Renal cortical epithelial cell (primary cell): ENCODE measurements at places on chromosomes 5 and 9.

- DNase-seq: peak; percentile 68
These were observed 270.2 kb upstream of the IRX1 start for GRCh38 chr5:3325201-3325971.

GRCh38 chr5:71903808-71904207, 184.7 kb downstream of the CARTPT start:
- no peak for DNase-seq

- no peak for DNase-seq
These were observed 9.3 kb downstream of the NACC2 start for GRCh38 chr9:136085815-136086212.

DNA sequence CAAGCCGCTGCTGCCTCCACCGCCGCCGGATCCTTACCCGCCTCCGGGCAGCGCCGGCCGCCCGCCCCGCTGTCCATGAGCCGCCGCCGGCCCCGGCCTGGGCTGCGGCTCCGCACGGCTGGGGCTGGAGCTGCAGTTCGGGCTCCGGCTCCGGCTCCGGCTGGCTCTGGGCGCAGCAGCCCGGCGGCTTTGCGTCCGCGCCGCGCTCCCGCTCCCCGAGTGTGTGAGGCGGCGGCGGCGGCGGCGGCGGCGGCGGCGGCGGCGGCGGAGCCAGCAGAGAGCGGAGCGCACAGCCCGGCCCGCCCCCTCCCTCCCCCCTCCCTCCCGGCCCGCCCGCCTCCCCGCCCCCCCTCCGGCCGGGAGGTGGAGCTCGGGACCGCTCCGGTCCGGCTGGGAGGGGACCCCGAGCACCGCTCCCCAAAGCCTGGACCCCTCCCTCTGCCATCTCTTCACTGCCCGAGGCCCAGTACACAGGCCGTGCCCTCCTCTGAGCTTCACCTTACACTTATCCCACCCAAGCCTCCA, at the start of gene PCDH1:
Gene PCDH1 (minus strand): TSS at position 225 of the 525 bp plus-strand sequence. CDS start 148 bp downstream, at position 77.
- no peak for DNase-seq

GRCh38 chr5:126410623-126411022, 12.6 kb upstream of the GRAMD2B start:
- no peak for DNase-seq

DNA sequence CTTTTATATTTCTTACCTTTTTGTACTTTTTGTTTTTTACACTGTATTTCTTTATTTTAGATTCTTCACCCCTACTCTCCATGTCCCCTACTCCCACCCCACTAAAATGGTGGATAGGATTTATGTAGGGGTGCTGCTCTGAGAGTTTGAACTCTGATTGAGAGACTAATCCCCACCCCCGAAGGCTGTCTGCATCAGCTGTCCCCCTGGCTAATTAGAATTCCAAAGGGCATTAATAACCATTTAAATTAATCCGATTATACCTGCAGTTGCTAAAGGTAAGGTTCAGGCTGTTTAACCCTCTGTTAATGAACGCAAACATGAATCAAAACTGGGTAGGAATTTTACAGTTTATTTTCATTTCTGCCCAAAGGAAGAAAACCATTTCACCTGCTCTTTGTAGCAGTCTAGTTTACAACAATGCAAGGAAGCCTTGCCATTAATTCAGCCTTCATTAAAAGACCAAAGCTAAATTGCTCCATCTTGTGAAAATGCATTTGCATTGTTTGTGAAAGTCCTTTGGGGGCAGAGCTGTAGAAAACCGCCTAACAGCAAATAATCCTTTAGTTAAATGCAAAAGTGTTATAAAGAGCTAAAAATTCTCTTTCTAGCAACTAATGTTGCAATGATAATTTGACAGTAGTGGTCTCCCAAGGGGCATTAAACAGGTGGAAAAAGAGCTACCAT, 71.2 kb downstream of the ZCCHC7 start:
- DNase-seq: no peak
